ENCODE measurements at places on chromosomes 4 and X.

GRCh38 chr4:151921811-151922210 lies 161.0 kb upstream of the GATB start:
- DNase-seq: no peak

GRCh38 chrX:132664273-132664672 lies 175.4 kb upstream of the MBNL3 start:
- DNase-seq: no peak

DNA sequence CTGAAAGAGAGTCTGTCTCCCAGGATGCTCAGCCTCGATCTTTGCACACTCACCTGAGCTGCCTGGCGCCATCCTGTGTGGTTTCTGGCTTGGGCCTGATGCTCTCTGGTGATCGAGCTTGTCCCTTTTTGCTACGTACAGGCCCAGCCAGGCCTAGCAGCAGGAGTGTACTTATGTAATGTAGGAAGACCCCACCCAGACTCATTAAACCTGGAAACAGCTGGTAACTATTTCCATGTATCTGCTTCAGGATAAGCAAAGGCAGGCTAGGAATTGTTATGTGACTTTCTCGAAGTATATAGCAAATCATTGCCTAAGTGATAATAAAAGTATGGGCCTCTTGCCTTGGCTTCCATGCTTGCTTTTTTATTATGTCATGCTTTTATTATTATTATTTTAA lies 18.6 kb upstream of the ARSJ start:
- DNase-seq: no peak

DNA sequence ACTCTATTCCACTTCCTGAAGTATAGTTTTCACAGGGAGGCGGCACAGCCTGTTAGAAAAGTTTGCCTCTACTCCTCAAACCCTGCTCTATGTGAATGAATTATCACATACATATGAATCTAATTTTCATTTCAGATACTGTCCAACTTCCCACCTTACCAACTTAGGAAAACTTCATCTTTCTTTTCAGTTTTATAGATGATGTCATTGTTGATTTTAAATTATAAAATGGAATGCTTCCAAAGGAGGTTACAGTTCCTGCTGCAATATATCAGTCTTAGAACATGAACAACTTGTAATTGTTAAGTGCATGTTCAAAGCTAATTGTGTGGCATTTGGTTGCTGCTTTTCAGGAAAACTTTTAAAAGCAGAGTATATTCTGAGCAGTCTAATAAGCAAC lies 92.4 kb downstream of the NEUROG2 start:
- DNase-seq: no peak

GRCh38 chr4:36427696-36428095 lies 146.3 kb downstream of the DTHD1 start:
- DNase-seq: no peak

- no peak for DNase-seq
These were observed 551.8 kb upstream of the GRID2 start for GRCh38 chr4:91751961-91752360.

DNA sequence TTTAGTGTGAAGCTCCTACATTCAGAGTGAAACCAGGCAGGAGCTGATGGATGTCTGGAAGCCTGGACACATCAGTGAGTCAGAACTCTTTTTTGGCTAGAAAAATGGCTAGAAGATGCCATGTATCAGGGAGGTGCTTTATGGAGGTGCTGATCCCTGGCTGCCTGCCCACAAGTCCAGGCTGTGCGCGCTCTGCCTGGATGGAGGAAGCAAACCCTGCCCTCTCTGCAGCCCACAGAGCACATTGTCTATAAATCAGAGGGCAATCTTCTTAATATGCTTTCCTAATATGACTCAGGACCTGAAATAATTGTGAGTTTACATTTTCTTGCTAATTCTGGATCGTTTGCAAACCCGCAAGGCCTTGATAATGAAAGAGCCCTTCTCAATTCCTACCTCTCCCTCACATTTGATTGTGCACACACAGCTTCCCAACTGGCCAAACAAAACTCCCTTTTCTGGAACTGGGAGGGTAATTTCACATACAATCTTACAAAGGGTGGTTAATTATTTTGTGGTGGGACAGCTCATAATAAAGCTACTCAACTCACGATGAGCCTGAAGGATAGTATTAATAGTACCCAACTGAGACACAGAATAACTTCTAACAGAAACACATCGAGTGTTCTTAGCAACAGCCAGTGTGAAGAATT lies 11.7 kb downstream of the MFAP3L start:
- no peak for DNase-seq

DNA sequence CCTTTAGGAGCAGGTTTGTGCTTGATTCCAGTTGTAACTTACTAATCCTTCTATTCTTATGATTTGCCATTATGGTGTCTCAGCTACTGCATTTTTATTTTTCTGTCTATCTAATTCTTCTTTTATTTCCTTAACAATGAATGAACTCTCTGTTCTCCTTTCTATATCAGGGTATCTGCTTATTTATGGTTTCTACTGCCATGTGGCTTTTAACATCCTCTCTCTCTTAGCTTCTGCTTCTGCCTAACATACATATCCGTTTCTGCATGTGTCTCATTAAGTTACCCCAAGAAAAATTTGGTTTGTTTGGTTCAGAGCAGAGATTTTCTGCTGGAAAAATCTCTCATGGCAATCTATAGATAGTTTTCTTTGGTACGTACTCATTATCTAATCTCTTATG lies 614.4 kb downstream of the RPA4 start:
- no peak for DNase-seq

GRCh38 chr4:165360985-165361670 lies 17.7 kb upstream of the CPE start:
- DNase-seq: no peak

GRCh38 chr4:77473509-77473908 lies 132.1 kb upstream of the CXCL13 start:
- DNase-seq: no peak

DNA sequence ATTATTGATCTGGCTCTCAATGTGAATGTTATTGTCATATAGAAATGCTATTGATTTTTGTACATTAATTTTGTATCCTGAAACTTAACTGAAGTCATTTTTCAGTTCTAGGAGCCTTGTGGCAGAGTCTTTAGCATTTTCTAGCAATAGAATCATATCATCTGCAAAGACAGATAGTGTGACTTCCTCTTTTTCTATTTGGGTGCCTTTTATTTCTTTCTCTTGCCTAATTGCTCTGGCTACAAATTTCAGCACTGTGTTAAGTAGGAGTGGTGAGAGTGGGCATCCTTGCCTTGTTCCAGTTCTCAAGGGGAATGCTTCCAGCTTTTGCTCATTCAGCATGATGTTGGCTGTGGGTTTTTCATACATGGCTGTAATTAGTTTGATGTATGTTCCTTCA lies 102.7 kb downstream of the SH3BGRL start:
- DNase-seq: no peak

DNA sequence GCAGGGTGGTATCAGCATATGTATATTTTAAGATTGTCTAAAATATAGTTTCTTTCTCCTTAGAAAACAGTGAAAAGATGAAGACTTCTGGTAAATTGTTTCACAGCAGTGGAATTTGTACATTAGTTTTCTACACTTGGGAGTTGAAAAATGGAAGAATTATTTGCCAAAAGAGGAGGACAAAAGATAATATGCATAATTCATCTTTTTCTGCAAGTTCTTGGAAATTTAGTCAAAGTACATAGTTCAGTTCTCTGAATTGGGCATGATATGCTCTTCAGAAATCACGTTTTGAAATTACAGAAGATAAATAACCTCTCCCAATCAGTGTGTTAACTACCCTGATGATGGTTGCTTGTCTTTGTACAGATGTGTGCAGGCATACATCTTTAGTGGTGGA lies 47.0 kb downstream of the RBPJ start:
- DNase-seq: no peak

DNA sequence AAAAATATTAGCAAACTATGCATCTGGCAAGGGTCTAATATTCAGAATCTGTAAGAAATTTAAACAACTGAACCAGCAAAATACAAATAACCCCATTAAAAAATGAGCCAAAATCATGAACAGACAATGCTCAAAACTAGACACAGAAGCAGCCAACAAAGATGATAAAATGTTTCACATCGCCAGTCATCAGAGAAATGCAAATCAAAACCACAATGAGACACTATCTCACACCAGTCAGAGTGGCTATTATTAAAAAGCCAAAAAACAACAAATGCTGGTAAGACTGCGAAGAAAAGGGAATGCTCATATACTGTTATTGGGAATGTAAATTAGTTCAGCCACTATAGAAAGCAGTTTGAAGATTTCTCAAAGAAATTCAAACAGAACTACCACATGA lies 201.3 kb upstream of the CPEB2 start:
- DNase-seq: no peak

DNA sequence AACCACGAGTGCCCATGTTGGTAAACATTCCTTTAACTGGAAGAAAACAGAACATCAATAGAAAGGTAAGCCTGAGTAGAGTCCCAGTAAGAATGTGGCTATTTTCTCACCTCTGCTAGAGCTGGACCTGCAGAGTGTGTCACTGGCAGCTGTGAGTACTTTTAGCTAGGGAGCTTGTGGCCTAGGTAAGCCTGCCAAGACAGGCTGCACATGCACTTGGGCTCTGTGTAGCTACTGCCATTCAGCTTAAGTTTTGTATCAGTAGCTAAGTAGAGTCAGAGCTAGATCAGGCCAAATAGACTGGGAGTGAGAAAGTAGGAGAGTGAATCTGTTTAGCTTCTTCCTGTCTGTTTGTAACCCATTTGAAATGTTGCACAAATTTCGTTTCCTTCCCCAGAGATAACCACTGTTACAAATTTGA lies 35.3 kb downstream of the RBPJ start:
- DNase-seq: no peak

DNA sequence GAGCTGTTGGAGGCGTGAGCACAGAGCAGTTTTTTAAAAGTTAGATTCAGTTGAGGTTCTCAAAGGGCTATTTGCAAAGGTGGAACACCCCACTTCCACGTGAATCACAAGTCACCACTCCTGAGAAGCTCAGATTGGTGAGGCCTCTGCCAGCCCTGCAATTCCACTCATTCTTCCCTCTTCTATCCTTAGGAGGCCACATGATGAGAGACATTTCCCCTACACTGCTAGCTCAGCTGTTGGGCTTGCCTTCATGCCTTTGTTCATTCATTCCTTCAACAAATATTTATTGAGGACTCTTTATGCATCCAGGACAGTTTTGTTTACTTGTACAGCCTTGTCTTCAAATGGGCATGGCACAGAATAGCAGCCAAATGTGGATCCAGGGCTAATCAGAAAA lies 3.7 kb downstream of the SRPX2 start:
- DNase-seq: no peak

- no peak for DNase-seq
These were observed 60.1 kb upstream of the SH3RF1 start for GRCh38 chr4:169330811-169331210.

- no peak for DNase-seq
These were observed 2.5 kb downstream of the ARAP2 start for GRCh38 chr4:36241771-36242170.

GRCh38 chrX:109847257-109848187 lies 114.5 kb upstream of the ACSL4 start:
- no peak for DNase-seq

DNA sequence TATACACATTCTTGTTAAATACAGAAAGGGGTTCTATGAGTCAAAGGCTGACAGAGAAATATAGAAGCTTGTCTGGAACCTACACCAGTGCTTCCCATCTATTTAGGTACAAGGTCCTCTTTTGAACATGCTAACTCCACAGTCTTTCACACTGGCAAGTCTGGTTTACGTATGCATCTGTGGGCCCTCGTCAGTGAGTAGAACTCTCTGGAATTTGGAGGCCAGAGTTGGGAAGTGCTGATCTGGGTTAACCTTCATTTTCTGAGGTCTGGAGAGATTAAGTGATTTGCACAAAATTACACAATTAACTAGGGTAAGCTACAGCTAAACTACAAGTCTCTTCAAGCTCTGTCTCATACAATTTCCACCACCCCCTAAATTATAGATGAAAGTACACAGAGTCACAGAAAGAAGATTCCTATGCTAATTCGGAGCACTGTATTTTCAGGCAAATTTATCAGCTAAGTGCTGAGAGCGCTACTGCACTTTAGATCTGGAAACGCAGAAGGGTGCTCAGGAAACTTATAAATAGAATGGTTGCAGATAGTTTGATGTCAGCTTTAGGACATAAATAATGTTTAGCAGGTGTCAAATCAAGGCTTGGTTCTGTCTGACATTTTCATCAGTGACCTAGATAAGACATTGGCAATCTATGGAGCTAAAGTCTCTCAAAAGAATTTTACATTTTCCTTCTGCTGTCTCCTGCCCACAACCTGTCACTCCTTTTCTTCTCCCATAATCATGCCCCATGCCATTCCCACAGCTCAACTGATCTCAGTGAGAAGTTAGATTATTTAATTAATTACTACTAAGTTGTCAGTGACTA lies 43.0 kb upstream of the PDLIM5 start:
- no peak for DNase-seq

DNA sequence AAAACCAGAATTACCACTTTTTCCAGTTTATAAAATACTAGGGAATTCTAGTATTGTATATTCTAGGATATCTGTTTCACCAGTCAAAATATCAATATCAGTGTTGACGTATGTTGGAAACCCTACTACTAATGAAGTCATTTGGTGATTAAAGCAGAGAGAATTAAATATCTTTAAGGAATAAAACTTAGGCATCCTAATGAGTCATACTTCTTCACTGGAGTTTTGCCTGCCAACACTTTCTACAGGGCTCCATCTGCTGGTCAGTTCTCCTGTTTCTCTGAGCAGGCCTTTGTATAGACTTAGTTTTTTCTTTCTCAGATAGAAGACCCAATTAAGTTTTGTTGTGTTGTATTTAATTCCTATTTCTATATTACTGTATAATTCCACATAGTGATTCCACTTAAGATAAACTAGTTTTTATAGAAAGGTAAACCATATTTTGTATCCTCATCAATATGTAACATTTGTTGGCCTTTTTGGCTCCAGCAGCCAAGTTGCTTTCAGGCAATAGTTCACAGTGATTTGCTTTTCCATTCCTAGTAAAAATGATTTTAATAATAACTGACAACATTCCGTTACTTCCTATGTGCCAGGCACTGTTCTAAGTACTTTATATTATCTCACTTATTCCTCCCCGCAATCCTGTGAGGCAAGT lies 3.5 kb downstream of the AP1AR start:
- DNase-seq: peak; percentile 54

DNA sequence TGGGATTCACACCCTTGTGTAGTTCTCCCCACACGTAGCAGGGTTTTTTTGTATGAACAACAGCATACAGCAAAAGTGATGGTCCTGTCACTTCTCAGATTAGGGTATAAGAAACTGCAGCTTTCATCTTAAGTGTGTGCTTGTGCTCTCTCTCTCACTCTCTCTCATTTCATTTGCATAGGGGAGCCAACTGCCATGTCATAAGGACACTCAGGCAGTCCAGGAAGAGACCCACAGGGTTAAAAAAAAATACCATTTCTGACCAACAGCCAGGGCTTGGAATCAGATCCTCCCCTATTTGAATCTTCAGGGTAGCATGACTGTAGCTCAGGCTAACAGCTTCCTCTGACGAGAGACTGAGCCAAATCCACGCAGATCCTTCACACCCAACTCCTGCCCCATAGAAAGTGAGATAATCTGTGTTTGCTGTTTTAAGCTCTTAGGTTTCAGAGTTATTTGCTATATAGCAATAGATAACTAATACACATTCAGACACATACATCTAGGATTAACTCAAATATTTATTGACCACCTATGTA lies 331.2 kb downstream of the PAPSS1 start:
- DNase-seq: no peak

- no peak for DNase-seq
These were observed 427.3 kb upstream of the FAM241A start for GRCh38 chr4:111717921-111718320.
